ENCODE measurements at places on chromosomes 11 and 22.

DNA sequence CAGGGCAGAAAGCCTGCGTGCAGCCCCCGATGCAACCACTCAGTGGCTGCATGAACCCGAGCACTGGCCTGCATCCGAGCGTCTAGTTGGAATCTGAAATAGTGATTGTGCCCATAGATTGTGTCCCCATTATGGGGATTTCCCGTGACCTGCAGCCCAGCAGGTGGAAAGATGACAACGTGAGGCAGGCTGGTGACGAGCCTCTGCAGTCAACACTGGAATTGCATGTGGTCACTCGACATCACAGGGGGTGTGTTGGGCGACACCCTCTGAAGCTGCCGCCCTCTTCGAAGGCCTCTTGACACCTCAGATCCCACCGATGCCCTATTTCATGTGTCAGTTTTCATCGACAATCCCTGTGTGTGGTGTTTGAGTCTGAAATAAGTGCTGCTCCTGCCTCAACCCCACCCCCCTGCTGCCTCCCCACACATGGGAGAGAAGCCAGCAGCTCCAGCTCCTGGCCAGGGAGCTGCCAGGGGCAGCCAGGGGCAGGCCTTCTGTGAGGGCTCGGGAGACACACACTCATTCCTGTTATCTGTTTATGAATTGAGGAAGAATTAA lies 172.0 kb upstream of the B3GAT1 start:
- DNase-seq, result no peak

GRCh38 chr22:43880541-43880991 lies 11.2 kb downstream of the PNPLA5 start:
- DNase-seq, result no peak

- DNase-seq, result no peak
Observed at GRCh38 chr11:79092791-79093353, 348.0 kb downstream of the TENM4 start.

GRCh38 chr11:2932850-2933251 lies 3.6 kb upstream of the PHLDA2 start:
- no peak for DNase-seq

- no peak for DNase-seq
Observed at GRCh38 chr11:108177570-108177969, 44.9 kb downstream of the NPAT start.

- DNase-seq, result no peak
Observed at GRCh38 chr11:86138958-86139357, 70.1 kb upstream of the PICALM start.

- DNase-seq, result no peak
Observed at GRCh38 chr11:97224396-97224795, 834.6 kb downstream of the JRKL start.

GRCh38 chr22:31496735-31497146 lies 405 bp downstream of the SFI1 start:
- DNase-seq, result no peak

GRCh38 chr11:62573006-62573591 lies 592 bp downstream of the EEF1G start:
- no peak for DNase-seq

DNA sequence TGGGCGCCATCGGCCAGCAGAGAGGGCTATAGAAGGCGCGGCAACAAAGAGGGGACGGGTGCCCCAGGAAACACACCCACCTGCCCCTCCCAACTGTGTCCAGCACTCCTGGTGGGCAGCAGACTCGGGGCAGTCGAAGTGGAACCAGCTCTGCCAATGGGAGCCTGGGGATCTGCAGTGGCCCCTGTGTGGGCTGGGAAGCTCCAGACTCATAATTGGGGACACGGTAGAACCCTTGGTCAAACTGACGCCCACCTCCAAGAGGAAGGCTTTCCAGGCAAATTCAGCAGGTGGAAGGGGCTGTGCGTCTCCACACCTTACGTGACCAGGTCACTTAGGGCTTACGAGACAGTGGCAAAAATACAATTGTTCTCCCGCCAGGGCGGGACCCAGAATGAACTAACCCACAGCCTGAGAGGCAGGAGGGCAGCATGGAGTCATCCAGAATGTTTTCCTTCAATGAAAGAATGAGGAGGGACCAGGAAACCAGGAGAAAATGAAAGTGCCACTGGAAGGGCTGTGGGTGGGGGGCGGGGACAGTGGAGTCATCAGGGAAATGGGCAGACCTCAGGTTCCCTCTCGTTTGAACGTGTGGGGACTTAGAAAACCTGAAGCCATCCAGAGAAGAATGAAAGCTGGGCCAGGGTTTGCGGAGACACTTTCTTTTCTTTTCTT lies 53.2 kb upstream of the SHANK2 start:
- peak; percentile 47 for DNase-seq

DNA sequence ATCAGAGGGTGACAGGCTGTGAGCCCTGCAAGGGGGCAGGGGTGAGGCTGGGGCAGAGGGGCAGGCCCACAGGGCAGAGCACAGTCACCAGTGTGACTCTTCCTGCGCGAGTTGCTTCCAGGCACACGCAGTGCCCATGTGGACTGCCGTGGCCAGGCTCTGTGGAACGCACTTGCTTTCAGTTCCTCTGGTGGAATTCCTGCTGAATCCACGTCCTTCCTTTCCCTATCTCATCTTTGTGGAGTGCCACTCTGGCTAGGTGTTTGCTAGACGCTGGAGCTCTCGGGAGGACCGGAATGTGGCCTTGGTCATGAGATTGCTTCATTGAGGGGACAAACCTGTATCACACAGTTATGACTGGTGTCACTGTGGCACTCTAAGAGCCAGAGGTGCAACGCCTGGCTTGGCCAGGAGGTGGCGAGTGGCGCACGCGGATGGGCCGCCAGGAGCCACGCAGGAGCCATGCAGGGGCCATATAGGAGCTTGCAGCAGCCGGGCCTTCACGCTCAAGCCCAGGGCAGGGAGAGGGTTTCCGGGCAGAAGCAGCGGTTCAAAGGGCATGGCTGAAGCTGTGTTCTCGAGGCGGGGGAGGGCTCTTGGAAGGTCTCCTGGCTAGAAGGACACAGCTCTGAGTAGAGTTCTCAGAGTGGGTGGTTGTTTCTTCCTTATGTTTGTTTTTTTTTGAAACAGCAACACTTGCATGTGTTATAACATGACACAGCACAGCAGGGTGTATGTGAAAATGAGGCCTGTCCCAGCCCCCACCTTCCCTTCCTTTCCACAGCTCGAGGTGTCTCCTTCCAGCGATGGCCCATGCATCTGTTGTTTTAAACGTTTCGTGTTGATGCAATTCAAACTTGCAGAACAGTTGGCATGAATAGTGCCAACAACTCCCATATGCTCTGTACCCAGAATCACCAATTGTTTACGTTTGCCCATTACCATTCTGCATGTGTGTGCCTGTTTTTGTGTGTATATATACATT lies 36.2 kb downstream of the TBC1D22A start:
- DNase-seq, result peak; percentile 92

GRCh38 chr11:76197332-76197731 lies 9.0 kb downstream of the WNT11 start:
- no peak for DNase-seq

DNA sequence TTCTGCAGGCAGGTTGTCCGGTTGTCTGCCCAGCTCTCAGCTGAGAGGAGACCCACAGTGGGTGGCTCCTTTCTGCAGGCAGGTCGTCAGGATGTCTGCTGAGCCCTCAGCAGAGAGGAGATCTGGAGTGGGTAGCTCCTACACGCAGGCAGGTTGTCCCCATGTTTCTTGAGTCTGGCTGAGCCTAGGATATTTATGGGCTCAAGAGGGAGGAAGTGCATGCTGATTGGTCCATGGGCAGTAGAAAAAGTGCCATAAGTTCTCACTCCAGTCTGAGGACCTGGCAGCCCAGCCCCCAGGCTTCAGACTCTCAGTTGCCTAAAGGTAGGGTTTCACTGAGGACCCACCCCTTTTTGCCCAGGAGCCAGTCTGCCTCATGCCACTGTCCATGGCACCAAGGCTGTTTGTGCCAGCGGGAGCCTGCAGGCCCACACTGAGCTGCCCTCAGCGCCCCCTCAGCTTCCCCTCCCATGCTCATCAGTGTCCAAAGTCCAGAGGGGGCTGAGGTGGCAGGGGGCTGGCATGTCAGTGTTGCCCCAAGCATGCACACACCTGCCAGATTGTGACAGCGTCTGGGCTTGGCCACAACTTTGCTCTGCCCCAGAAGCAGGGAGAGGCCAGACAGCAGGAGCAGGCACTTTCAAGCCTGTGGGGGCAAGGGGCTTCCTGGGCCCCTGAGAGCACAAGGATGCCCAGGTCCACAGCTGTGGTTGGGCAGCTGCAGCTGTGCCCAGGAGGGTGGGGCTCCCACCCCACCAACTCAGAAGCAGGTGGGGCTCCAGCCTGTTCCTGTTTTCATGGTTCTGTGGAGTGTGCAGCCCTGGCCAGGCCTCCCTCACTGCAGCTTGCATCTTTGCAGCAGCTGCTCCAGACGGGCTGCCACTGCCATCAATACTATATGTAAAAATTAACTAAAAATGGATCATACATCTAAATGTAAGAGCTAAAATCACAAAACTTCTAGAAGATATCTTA lies 3.8 kb upstream of the RNF141 start:
- no peak for DNase-seq

GRCh38 chr11:64457416-64458010 lies 98.6 kb downstream of the RPS6KA4 start:
- DNase-seq, result no peak

Measured in activated CD8-positive, alpha-beta memory T cell treated with anti-CD3 and anti-CD28 coated beads for 24 hours (primary cell).